HFF-Myc (cell line): ENCODE measurements at places on chromosomes 3 and 15.

DNA sequence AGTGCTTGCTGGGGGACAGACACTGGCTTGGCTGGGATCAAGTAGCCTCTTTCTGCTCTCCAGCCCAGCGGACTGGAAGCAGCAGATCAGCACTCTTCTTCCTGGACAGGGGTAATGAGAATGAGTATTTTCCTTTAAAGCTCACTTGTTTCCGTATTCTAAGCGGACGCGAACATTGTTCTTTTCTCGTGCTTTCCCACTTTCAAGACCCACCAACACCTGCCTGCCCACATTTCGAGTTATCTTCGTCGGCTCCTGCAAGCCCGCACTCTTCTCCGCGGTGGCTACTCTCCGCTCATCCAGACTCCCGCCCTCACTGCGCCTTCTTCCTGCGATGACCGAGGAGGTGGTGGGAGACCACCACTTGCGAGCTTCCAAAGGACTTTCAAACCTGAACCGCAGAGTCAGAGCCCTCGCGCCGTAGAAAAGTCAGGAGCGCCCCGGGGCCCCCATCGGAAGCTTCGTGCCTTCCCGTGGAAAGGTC lies 1.6 kb upstream of the PPM1L start:
- DNase-seq = no peak

DNA sequence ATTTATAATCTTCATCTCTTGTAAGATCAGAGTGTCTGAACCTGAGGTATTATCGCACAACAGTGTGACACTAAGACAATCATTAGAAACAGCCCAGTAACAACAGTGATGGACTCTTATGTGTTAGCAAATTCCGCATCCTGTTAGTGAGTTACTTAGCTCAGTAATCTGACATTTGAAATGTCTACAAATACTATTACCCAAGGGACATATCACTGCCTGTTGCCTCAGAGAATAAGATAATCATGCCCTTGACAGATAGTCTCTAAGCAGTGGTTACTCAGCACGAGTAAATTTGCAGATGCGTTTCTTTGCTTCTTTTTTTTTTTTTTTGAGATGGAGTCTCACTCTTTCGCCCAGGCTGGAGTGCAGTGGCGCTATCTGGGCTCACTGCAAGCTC lies 13.4 kb upstream of the RTP1 start:
- no peak for DNase-seq

GRCh38 chr3:161474741-161475140 lies 21.9 kb upstream of the OTOL1 start:
- DNase-seq = no peak

DNA sequence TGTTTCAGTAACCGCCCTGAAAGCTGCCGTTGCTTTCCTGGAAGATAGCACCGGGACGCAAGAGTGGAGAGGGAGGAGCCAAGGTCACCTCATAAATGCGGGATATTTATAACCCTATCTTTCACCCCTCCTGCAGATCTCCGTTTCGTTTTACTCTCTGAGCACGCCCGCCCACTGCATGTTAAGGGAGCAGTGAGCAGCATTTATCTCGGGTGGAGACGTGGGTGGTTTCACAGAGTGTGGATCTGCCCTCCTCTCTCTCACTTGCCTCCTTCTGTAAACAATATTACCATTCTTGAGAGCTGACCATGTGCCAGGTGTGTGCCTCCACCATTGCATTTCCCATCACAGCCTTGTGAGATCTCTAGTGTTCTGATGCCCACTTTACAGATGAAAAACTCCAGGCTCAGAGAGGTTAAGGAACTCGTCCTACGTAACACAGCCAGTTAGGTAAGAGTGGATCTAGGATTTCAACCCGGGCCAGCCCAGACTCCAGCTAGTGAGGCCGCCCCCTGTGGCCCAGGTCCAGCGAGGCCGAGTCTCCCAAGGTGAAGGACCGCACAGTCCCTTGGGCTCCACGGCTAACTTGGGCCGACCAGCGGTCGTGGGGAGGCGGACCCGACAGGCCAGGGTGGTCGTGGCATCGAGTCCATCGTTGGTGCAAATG lies 16.9 kb upstream of the SEMA4B start:
- DNase-seq = no peak

- no peak for DNase-seq
Observed at GRCh38 chr3:177878192-177878591, 658.0 kb upstream of the KCNMB2 start.

DNA sequence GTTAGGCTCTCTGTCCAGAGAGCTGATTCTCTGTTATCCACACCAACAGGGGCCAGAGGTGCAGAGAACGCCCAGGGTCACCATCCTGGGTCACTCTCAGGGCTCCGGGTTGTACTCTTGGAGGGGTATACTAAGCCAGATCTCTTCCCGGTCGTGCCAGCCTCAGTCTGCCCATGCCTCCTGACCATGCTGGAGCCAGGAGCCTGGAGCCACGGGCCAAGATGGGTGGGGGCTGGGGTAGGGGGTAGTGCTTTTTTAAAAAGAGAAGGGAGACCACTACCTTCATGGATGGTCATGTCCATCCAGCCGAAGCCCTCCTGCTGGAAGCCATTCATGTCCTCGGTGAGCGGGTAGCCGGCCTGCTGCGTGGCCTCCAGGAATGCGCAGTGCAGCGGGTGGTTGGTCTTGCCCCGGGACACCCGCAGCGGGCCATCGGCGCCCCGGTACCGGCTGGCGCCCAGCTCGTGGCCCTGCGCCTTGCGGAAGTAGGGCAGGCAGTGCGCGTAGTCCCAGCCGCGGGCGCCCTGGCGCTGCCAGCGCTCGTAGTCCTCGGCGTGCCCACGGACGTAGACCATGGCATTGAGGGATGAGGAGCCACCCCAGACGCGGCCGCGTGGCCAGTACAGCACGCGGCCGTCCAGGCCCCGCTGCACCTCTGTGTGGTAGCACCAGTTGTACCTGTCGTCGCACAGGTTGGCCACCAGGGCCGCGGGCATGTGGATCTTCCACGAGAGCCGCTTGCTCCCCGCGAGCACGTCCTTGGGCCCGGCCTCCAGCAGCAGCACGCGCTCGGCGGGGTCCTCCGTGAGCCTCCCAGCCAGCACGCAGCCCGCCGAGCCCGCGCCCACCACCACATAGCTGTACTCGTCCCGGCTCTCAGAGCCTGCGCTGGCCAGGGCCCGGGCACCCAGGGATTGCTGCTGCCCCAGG lies 22.9 kb downstream of the CHDH start:
- no peak for DNase-seq

GRCh38 chr15:101305820-101306255 lies 10.8 kb upstream of the SNRPA1 start:
- no peak for DNase-seq

DNA sequence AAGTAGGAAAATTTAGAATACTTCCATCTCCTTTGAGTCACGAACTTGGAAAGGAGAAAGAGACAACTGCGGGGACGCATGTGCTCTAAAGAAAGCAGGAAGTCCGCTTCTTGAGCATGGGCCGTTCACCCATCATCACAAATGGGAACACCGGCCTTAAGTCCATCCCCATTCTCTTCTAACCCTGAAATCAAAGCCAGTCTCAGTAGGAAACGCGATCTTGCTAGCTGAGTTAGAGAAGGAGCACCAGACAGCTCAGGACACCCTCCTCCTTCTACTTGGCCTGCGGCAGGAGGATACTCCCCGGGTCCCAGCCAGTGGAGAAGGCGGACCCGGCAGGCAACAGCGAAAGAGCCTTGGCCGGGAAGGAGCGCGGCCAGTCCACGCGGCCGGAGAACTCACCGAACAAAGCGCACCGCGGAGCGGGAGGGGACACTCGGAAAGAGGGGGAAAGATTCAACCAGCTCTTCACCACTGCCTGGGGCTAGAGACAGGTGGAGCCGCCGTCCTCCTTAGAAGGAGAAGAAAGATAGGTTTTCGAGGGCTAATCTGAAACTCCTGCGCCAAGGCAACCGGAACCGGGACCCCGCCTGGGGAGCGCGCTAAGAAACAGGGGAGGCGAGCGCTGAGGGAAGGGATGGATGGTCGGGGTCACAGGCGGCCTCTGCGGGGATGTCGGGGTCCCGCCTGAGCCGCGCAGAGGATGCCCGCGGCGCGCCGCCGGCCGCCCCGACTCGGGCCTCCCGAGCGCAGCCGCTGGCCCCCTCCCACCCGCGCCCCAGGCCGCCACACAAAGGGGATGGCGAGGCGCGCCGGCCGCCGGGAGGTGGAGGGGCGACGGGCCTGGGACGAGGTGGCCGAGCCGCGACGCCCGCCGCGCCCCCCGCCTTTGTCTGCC lies 818 bp downstream of the SLC4A7 start:
- DNase-seq = peak; percentile 43

GRCh38 chr3:2684046-2684445 lies 426.1 kb downstream of the IL5RA start:
- DNase-seq = no peak

DNA sequence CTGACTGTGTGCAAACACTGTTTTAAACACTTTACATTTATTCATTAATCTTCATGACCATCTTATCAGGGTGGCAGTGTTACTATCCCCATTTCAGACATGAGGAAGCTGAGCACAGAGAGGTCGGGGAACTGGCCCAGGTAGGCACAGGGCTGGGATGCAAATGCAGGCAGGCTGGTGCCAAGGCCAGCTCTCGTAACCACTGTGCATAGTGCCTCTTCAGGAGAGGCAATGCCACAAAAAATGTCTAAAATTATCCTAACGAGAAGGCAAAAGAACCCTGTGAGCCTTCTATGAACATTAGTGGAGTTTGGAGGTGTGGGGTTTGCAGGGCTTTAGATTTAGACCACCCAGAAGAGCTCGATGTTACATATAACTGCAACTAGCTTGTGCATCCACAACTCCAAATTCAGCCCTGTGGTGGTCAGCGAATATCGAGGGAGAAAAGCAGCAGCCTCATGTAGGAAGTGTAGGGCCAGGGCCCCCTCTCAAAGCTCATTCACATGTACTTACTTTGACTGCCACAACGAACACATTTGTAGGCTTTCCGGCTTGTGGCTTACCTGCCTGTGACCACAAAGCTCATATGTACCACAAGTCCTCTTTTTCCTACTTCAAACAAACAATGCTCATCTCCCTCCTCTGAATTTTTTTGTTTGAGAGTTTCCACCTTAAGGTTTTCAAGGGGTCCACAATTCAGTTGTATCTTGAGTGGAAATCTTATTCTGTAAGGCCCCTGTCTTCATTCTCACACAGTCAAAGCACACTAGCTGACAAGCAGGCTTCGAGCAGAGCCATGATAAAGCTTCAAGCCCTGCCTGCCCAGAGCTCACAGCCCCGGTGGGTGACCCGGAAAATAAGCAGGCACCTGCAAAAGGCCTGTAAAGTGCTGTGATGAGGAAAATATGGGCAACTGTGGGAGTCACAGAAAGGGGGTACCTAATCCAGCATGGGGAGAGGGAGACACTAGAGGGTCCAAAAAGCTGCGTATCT lies 722.9 kb upstream of the CFAP20DC start:
- DNase-seq = no peak

DNA sequence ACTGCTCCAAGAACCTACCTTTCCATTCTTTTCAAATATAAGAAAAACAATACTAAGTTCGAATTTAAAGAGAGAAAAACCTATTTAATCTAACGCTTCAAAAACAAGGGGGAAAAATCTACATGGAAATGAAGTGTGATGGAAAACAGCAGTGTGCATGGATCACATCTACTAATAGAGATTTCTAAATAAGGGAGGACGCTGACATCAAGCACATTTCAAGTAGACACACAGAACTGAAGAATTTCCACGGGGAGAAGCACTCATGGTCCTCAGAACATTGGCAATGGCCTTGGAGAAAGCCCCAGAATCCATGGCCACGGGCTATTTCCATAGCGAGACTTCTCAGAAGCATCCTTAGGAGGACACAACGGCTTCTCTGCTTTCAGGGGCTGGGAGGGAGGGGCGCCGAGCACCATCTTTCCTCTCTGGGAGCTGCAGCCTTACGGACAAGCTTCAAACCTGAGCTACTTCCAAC lies 1.0 kb downstream of the TASOR start:
- DNase-seq = no peak

- no peak for DNase-seq
Observed at GRCh38 chr3:183046883-183047282, 52.4 kb downstream of the MCCC1 start.

- DNase-seq = no peak
Observed at GRCh38 chr3:58963928-58964503, 85.8 kb downstream of the CFAP20DC start.

- DNase-seq = no peak
Observed at GRCh38 chr3:161117646-161118045, 12.5 kb upstream of the B3GALNT1 start.

GRCh38 chr15:53976844-53977392 lies 1.3 kb upstream of the UNC13C start:
- no peak for DNase-seq

GRCh38 chr3:195095035-195095703 lies 175.8 kb downstream of the XXYLT1 start:
- DNase-seq = no peak

DNA sequence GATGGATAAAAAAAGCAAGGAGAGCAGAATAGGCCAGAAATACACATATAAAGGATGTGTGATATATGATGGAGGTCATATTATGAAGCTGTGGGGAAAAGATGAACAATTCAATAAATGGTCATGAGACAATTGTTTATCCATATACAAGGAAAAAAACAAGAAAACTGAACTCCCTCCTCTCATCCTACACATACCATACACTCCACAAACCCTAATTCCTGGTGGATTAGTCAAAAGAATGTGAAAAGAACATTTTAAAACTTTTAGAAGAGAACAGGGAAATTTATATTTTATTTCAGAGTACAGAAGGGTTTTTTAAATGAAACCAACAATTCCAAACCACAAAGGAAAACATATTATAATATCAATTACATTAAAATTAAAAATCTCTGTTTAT lies 34.5 kb upstream of the NR2E3 start:
- no peak for DNase-seq

DNA sequence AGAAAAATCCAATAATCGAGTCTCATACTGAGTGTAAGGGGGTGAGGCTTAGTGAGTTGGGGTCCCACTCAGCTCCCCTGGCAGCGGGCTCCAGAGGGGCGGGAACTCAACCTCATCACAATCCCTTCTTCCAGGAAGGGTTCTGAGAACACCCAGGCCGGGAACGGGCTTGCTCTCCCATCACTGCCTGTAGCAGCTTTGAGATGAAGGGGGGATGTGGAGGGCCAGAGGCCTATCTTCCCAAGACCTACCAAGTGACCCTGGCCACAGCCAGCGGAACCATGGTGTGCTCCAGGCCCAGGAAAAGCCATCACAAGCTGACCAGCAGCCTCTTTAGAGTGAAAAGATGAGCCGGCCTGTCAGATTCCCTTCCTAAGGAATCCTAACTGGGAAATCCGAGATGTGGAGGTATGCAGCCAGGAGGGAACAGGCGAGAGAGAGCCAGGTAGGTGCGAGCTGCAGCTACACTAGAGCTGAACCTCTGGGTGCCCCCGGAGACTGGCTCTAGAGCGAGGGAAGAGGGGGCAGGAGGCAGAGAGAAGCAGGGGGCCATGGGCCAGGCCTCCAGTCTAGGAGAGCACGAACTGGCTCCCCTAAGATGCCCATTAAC lies 18.5 kb downstream of the GRAMD2A start:
- DNase-seq = no peak
